ENCODE measurements at places on chromosomes 7 and 10. TPM values are rescaled to one million over a fixed set of nuclear protein-coding genes. Genes with fewer than 3 reads are reported as not detected.

DNA sequence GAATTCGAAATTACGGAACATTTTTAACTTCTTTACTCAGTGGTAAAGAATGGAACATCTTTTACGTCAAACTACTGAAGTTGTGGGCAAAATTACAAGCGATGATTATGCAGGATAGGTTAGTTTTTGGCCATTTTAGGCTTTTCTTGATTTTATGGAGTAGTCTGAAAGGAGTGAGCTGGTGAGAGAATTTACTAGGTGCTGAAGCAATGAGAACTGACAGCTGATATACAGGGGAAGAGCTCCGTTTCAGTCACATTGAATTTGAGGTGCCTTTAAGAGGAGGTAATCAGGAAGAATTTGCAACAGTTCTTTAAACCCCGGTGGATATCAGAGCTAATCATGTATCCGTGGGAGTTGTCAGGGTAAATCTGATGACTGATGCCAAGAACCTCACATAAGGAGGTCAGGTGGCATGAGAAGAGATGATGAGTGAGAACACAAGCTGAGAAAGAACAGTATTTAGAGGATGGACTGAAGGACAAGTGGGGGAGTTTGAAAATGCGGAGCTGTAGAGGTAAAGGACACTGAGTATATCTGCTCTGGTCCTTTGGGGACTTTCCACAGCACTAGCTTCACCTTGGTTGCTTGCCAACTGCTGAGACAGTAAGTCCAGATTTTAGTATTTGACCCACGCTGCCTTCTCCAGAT is 104.3 kb downstream of the AHR start:
- peaks cover 2% of the 10 kb centered on the region for H3K36me3 ChIP-seq
- peak overlapping the region; percentile 22 for H3K4me3 ChIP-seq
- H3K27ac ChIP-seq: peak overlapping the region; percentile 81
- DNase-seq: no peak

GRCh38 chr7:138480527-138480926 is 20.5 kb downstream of the TRIM24 start:
- H3K27me3 ChIP-seq: no peaks in the 10 kb centered on the region
- peaks cover 33% of the 10 kb centered on the region for H3K4me1 ChIP-seq
- H3K4me3 ChIP-seq: no peak overlapping the region
- H3K27ac ChIP-seq: no peak overlapping the region
- no peak for DNase-seq

DNA sequence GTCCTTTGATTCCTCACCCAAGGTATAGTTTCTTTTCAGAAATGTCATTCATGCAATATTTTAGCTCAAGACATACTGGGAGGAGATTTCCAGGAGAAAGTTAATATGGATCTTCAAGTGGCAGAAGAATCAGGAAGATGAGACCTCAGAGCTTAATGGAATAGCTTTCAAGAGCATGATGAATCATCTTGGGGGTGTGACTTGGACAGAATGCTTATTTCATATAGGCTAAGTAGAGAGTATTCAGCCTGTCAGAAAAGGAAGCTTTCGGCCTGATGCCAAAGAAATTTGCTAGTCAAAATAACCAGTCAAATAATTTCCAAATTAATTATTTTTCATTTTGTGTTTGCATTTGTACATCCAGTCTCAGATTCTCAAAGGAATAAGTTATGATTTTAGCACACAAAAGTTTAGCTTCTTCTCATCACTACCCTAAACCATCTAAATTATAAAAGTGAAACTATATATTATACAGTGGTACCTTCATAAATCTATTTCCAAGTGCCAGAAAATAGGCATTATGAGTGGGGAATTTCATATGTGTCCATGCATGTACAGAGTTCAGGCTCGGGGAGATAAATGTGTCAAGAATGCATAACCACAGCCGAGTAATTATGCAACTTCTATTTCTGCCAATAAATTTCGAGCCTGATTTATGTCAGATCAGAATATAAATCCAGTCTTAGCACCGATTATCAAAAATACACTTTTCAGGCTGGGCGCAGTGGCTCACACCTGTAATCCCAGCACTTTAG is 27.3 kb upstream of the CALD1 start:
- H3K4me3 ChIP-seq: no peak overlapping the region
- no peak for DNase-seq
- H3K4me1 ChIP-seq: peaks cover 30% of the 10 kb centered on the region

DNA sequence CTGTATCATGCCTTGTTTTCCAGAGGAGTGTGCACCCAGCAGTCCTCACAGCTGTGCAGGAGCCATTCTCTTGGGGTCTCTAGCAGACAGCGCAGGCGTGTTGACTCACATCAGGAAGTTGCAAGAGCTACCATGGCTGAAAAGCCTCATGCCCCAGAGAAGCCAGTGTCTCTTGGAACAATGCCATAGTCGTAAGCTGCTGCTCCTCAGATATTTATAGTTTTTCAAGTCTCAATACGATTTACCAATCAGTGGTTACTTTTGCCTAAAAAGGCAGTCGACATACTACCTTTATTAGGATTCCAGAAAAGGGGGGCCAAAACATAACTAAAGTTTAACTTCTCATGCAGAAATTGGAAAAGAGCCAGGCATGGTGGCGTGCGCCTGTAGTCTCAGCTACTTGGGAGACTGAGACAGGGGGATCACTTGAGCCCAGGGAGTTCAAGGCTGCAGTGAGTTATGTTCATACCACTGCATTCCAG is 407.7 kb downstream of the PARD3 start:
- H3K27ac ChIP-seq: no peak overlapping the region
- no peak overlapping the region for H3K4me3 ChIP-seq
- H3K36me3 ChIP-seq: no peaks in the 10 kb centered on the region
- no peak for DNase-seq
- no peaks in the 10 kb centered on the region for H3K4me1 ChIP-seq

The SEMA3A gene
- total RNA-seq: 0.25 TPM

DNA sequence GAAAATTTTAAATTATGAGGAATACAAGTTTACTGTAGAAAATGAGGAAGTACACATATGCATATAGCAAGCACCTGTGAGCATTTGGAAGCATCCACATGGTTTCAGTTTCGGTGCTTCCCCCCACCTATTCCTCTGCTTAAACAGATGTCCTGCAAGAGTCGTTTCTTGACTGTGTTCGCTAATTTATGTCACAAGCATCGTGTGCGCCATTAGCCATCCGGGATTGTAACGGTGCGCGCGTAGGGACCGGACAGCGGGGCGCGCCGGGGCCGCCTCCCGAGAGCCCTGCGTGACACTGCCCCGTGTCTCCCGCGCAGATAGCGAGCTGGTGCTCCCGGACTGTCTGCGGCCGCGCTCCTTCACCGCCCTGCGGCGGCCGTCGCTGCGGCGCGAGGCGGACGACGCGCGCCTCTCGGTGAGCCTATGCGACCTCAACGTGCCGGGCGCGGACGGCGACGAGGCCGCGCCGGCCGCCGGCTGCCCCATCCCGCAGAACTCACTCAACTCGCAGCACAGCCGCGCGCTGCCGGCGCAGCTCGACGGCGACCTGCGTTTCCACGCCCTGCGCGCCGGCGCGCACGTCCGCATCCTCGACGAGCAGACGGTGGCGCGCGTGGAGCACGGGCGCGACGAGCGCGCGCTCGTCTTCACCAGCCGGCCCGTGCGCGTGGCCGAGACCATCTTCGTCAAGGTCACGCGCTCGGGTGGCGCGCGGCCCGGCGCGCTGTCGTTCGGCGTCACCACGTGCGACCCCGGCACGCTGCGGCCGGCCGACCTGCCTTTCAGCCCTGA is 90.9 kb downstream of the NEURL1 start:
- H3K4me1 ChIP-seq: peaks cover 4% of the 10 kb centered on the region
- H3K27me3 ChIP-seq: peaks cover 13% of the 10 kb centered on the region
- DNase-seq: peak; percentile 49
- peak overlapping the region; percentile 81 for H3K4me3 ChIP-seq
- peak overlapping the region; percentile 51 for H3K27ac ChIP-seq
- H3K36me3 ChIP-seq: no peaks in the 10 kb centered on the region

- no peak for DNase-seq
- peaks cover 10% of the 10 kb centered on the region for H3K36me3 ChIP-seq
- no peak overlapping the region for H3K4me3 ChIP-seq
- no peaks in the 10 kb centered on the region for H3K27me3 ChIP-seq
- H3K4me1 ChIP-seq: peaks cover 7% of the 10 kb centered on the region
- no peak overlapping the region for H3K27ac ChIP-seq
Measured at GRCh38 chr7:12244129-12244528, 33.0 kb downstream of the TMEM106B start.

DNA sequence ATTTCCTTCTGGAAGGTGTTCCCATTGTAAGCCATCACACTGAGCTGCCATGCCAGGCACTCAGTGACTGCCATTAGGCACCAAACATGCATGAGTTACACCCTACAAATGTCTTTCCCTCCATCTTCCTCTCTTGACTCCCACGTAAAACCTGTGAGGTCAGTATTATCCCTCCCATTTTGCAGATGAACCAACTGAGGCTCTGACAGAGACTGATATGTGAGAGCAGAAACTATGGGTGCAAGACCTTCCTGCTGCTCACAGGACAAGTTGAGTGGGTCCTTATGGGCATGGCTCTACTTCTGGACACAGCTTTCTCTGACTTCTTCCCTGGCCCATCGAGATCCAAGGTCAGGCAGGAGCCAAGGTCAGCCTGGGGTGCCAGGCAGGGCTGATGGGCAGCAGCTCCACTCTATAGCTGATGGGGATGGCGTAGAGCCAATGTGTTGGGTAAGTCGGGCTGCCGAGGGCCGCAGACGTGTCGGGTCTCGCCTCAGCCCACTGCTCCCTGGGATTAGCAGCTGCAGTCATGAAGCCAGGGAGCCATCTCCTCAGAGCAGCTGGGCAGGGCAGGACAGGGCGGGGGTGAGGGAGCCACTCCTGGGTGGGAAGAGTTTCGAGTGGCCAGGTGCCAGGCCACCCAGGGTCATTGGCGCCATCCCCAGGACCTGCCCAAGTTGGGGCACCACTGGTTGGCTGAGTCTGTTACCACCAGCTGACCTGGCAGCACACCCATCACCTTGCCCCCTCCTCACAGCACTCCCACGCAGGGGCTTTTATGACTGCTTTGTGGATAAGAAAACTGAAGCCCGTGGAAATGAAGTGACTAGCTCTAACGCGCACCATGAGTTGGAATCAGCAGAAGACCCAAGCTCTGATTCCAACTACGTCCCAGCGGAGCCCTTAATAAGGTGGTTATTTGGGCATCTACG is 117.8 kb upstream of the ZMIZ1 start:
- no peaks in the 10 kb centered on the region for H3K4me1 ChIP-seq
- no peak overlapping the region for H3K4me3 ChIP-seq
- H3K36me3 ChIP-seq: no peaks in the 10 kb centered on the region
- DNase-seq: no peak
- no peak overlapping the region for H3K27ac ChIP-seq

The BRAF gene
- total RNA-seq: 25.7 TPM

DNA sequence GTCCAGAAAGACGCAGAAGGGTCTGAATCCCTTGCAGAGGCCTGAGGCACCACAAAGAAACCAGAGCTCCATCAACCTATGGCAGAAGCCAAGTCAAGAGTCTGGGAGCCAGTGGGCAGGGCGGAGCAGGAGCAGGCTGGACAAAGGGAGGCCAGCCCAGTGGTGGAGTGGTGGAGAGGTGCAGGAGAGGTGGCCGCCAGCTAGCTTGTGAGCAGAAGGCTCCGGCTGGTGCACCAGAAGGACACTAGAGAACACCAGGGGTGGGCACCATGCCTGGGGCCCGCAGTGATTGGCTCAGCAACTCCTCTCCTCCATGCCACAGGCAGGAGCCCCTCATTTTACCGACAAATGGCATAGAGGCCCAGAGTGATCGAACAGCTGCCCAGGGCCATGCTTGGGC is 186.6 kb downstream of the GRID1 start:
- DNase-seq: no peak
- H3K27ac ChIP-seq: no peak overlapping the region
- no peaks in the 10 kb centered on the region for H3K36me3 ChIP-seq
- H3K27me3 ChIP-seq: peaks cover 5% of the 10 kb centered on the region
- H3K4me3 ChIP-seq: no peak overlapping the region

GRCh38 chr7:67344481-67345193 is 348.0 kb downstream of the TYW1 start:
- no peak overlapping the region for H3K27ac ChIP-seq
- no peaks in the 10 kb centered on the region for H3K4me1 ChIP-seq
- DNase-seq: no peak
- no peaks in the 10 kb centered on the region for H3K27me3 ChIP-seq

GRCh38 chr7:143382126-143382790 is 1.1 kb downstream of the ZYX start:
- no peaks in the 10 kb centered on the region for H3K36me3 ChIP-seq
- H3K4me3 ChIP-seq: peak overlapping the region; percentile 68
- peaks cover 31% of the 10 kb centered on the region for H3K4me1 ChIP-seq
- H3K27ac ChIP-seq: no peak overlapping the region

DNA sequence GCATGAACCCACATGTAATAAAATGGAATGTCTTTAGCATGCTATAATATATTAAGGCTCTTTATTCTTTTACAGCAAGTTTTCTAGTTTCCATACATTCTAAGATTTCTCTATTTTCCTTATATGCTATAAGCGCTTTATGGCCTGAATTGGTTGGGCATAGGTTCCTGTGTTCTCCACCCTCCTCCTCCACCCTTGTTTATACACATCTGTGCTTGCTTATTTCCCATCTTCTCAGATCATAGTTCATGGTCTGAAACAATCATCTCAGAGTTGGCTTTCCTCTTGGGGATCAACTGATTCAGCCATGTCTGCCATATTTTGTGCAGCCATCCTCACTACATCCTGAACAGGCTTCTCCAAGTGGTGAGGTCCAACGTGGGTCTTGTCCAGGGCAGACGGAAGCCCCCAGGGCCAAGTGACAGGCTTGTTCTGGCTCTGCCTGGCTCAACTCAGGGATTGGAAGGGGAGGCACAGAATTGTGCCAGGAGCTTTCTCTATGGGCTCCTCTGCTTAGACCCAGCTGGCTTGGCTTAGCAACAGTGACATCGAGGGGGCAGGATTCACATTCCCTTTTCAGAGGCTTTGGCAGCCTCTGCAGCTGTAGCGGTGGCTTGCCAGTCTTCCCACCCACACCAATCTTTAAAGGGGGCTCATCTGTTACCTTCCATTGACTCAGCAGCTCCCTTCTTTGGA is 327.3 kb downstream of the PTEN start:
- H3K36me3 ChIP-seq: peaks cover 2% of the 10 kb centered on the region
- no peak overlapping the region for H3K4me3 ChIP-seq
- H3K4me1 ChIP-seq: peaks cover 16% of the 10 kb centered on the region
- no peak for DNase-seq
- no peak overlapping the region for H3K27ac ChIP-seq

Measured in activated T-helper 2 cell treated with anti-CD3 and anti-CD28 coated beads, Interferon-gamma antibody, Interleukin-2, Interleukin-4, amounts not matched to agents 10 μg/mL and 5 μg/mL and 100 μg/mL, durations not matched to agents 14 hours and 24 hours and 36 hours (primary cell).